Vein endothelial cell (primary cell): ENCODE measurements at places on chromosomes 7 and 10. TPM values are rescaled to one million over a fixed set of nuclear protein-coding genes. Genes with fewer than 3 reads are reported as not detected.

The ARHGAP22 gene
- total RNA-seq: 47.7 and 53.2 TPM in 2 replicates

The FAM170B gene
- not detected in 2 replicates for total RNA-seq

The NCAPG2 gene
- 14.0 and 25.2 TPM in 2 replicates for total RNA-seq

The TMEM140 gene
- 24.9 and 28.7 TPM in 2 replicates for total RNA-seq

The OR13A1 gene
- not detected in 2 replicates for total RNA-seq
